ENCODE measurements at places on chromosomes 7 and 10.

DNA sequence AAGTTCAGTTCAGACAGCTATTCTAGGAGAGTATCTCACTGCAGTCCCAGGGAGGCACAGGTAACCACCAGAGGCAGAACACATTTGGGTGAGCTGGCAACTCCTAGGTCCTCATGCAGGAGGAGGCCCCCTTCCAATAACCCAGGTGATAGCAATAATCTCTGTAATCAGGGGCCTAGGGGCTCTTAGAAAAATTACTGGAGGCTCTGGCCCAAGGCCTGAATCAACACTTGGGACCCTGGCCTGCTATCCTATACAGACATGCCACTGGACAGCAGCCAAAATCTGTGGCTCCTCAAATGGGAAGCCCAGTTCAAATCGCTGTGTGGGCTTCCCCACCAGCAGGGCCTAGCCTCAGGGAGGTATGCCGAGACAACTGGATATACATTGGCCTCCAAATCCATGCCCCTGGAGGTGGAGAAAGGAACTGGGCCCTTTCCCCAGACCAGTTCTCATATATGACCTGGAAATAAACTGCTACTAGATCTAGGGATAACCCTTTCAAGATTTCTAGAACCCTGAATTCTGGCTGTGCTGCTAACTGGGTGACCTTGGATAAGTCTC is 1.6 kb downstream of the AVPI1 start:
- no peak for DNase-seq

DNA sequence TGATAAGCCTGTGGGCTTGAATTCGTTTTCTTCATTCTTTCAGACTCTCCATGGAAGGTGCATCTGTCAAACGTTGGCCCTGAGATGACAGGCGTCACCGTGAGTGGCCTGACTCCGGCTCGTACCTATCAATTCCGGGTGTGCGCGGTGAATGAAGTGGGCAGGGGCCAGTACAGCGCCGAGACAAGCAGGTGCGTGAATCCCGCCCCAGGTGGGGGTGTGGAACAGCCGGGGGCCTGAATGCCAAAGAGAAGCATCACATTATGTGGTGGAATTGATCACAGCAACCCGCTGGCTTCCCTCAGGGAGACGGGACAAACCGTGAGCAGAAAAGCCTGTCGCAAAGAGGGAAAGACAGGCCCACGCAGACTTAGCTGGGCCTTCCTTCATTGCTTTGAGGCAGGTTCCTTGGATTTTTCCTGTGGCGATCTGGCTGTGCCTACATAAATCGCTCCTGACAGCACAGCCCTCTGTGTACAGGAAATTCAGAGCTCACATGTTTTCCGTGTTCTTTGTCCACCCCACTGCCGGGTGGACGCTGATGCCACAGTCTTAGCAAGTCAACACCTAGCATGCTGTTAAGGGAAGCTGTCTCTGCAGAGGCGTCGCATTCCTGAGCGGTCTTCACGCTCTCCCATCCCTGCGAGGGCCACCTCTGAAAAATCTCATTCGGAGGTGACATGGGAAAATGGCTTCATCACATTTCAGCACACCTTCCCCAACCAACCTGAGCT is 671.0 kb upstream of the FOXK1 start:
- DNase-seq = no peak

- no peak for DNase-seq
Measured at GRCh38 chr10:10508211-10508610, 509.5 kb upstream of the CELF2 start.

DNA sequence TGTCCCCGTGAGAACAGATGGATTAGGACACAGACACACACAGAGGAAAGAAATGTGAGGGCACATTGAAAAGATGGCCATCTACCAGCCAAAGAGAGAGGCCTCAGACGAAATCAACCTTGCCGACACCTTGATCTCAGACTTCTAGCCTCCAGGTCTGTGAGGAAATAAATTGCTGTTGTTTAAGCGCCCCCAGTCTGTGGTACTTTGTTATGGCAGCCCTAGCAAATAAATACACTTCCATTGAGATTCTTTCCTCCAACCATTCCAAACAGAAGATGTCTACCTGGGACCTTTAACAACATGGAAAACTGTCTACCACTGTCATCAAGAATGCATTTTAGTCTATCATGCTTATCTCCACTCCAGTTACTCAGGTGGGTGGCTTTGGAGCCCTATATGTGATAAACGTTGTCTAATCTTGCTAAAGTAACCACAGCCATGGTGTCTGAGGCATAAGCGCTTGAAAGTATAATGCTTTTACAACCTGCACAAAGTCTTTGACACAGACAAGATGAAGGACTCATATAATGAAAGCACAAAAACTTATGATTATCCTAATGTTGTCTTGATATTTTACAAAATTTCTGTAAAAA is 244.3 kb downstream of the MTERF1 start:
- DNase-seq = no peak

GRCh38 chr7:147251751-147252325 is 1135.2 kb downstream of the CNTNAP2 start:
- no peak for DNase-seq

DNA sequence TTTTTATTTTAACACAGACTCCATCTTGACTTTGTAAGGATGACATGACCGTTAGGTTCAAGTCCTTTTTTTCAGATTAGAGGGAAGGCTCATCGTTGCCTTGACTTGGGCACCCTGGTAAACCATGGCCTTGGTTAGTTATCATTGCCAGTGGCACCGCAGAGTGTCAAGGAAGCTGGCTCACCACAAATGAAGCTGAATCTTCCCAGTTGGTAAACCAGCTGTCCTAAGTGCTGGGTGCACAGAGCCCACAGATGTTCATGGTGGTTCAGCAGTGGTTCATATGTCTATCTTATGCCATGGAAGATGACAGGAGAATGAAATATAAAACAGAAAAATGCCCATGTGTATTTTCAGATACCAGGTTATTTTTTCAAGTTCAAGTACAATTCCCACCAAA is 273.6 kb downstream of the PLXDC2 start:
- DNase-seq = no peak

- DNase-seq = no peak
Measured at GRCh38 chr10:26430641-26431163, 7.4 kb upstream of the APBB1IP start.

- no peak for DNase-seq
Measured at GRCh38 chr10:3820255-3820654, 35.2 kb upstream of the KLF6 start.

DNA sequence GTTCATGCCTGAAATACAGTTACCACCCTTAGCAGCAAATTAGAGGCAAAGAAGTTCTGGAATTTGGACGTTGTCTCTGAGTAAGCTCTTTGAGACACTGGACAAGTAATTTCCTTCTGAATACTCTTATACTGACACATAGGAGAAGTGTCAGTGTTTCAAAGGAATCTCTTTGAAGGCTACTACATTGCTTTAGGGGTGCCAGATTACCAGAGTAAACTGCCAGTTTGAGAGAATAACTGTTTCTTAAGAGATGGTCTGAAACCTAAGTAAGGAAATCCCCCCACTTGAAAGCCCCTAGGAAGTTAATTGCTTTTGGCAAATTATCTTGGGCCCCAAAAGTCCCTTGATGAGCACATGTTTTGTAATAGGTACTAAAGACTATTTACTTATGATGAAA is 3.4 kb downstream of the FAS start:
- DNase-seq = no peak

DNA sequence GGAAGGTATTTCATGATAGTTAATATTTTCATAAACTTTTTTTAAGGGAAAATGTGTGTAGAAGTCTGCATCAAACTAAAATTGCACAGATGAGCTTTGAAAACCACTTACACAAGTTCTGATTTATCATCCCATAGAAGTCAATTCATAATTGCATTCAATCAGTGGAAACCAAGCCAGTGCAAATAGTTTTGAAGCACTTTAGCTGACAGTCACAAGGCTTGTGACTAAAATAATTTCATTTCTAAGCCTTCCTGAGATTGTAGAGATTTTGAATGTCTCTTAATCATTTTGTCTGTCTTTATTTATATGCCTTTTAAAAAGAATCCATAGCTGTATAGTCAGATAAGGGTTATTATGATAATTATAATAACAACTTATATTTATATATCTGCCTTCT is 41.4 kb downstream of the EXOC4 start:
- no peak for DNase-seq

GRCh38 chr10:84158061-84158460 is 15.5 kb upstream of the GPR15LG start:
- no peak for DNase-seq

DNA sequence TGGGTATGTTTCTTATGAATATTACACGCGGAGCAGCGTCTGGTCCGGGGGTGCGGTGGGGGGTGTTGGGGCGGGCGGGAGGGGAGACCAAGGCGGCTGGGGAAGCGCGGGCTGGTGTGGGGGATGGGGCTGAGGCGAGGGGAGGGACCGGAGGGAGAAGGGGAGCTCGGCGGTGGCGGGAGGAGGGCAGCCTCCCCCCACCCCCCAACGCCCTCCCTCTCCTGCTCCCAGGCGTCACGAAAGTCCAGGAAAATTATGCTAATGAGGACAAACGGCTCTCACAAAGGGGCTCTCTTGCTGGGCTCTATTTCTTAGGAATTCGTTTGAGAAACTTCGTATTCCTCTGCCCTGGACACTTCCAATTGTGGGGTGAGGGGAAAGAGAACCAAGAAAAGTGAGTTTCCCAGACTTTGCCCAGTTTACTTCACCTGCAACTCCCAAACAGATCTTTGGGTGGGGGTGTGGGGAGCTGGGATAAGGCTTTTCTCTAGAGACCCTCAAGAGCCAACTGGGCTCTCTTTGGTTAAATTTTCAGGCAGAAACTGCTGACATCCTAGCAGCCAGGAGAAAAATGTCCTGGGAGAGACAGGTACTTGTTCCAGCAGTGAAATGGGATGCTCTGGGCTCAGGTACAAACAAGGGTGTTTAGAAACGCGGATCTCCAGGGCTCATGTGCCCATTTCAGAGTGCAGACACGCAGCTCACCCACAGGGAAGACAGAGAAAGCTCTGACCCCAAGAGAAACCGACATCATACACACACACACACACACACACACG is 11.7 kb upstream of the HOXA2 start:
- no peak for DNase-seq

- DNase-seq = no peak
Measured at GRCh38 chr10:64630534-64630933, 1109.3 kb downstream of the REEP3 start.

DNA sequence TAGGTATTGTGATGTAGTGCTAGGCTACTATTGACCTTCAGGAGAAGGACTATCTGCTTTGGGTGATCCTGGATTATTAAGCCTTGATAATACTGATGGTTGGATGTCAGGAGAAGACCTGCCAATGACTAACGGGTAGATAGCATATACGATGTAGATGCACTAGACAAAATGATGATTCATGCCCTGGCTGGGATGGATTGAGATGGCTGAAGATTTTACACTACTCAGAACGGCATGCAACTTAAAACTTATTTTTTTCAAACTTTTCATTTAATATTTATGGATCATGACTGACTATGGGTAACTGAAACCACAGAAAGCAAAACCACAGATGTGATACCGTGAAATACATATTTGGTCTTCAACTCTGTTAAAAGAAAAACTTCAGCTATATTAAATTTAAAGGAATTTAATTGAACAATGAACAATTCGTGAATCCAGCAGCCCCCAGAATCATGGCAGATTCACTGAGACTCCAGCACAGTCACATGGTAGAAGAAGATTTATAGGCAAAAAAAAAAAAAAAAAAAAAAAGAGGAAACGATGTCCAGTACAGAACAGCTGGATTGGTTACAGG is 124.6 kb upstream of the CDK13 start:
- DNase-seq = no peak

DNA sequence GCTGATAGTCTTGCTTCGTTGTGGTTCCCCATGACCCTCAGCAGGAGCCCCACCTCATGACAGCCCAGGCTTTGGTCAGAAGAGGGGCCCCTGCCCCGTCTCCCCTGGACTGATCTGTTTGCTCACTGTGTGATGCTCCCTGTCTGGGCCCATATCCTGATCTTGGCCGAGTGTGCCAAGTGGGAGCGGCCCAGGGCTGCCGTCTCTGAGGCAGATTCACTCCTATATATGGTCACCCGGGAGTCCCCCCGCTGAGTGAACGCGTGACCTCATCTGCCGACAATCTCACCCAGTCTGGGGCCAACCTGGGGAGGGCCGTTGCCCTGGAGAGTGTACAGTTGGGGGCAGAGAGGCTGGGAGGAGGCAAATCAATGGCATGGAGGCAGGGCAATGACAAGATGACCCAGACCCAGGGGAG is 34.5 kb downstream of the PPIF start:
- DNase-seq = no peak

- no peak for DNase-seq
Measured at GRCh38 chr10:91137822-91138221, 82.6 kb upstream of the PCGF5 start.
